ENCODE measurements at places on chromosomes 13 and 19. TPM values are rescaled to one million over a fixed set of nuclear protein-coding genes. Genes with fewer than 3 reads are reported as not detected.

The BCAM gene
- polyA plus RNA-seq, result 262 TPM

The POU2F2 gene
- 2.0 TPM for polyA plus RNA-seq

The SIGLEC11 gene
- polyA plus RNA-seq, result 0.93 TPM

The ACP5 gene
- polyA plus RNA-seq, result 2.7 TPM

The PLK5 gene
- 0.30 TPM for polyA plus RNA-seq

The GJB2 gene
- polyA plus RNA-seq, result 0.53 TPM

The ZNF225 gene
- 4.5 TPM for polyA plus RNA-seq

The KLK2 gene
- polyA plus RNA-seq, result not detected

The PNMA8B gene
- polyA plus RNA-seq, result 3.0 TPM

The IL12RB1 gene
- polyA plus RNA-seq, result 0.75 TPM

The CELF5 gene
- 0.08 TPM for polyA plus RNA-seq

The C19orf33 gene
- polyA plus RNA-seq, result not detected

The SULT2A1 gene
- not detected for polyA plus RNA-seq

The TMEM59L gene
- 3.5 TPM for polyA plus RNA-seq

The FAM124A gene
- polyA plus RNA-seq, result 2.2 TPM

The TEX26 gene
- polyA plus RNA-seq, result not detected

The HSPB6 gene
- polyA plus RNA-seq, result 816 TPM

The SOX1 gene
- not detected for polyA plus RNA-seq

The RRAS gene
- 29.1 TPM for polyA plus RNA-seq

The PLVAP gene
- 68.7 TPM for polyA plus RNA-seq

The MISP gene
- polyA plus RNA-seq, result 0.21 TPM

The TSHZ3 gene
- polyA plus RNA-seq, result 17.6 TPM

The MEIS3 gene
- polyA plus RNA-seq, result 6.5 TPM

The VSTM2B gene
- 0.17 TPM for polyA plus RNA-seq

The CD33 gene
- polyA plus RNA-seq, result 4.1 TPM

The RASL11A gene
- 3.6 TPM for polyA plus RNA-seq

The SHISA7 gene
- 0.18 TPM for polyA plus RNA-seq
